Stimulated activated CD4-positive, alpha-beta T cell treated with anti-CD3 and anti-CD28 coated beads, Interleukin-1b, Interleukin-23, amount 100 ng/mL, for 24 hours (primary cell): ENCODE measurements at places on chromosomes 1 and 21.

DNA sequence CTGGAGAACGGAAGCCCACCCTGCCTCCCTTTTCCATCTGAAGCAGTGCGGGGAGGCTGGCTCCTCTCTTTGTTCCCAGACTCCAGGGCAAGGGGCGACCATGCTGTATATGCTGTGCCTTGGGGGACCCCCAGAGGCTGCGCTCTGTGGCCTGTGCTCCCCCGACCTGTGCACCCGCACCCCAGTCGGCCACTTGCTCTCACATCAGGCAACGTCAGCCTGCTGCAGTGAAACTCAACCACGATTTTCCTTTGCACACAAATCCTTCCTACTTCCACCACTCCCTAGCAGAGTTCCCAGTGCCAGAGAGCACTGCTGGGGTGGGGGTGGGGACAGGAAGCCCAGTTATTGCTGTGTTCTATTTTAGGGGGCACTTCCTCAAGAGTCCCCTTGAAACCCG lies 52.5 kb downstream of the SIM2 start:
- DNase-seq = no peak

DNA sequence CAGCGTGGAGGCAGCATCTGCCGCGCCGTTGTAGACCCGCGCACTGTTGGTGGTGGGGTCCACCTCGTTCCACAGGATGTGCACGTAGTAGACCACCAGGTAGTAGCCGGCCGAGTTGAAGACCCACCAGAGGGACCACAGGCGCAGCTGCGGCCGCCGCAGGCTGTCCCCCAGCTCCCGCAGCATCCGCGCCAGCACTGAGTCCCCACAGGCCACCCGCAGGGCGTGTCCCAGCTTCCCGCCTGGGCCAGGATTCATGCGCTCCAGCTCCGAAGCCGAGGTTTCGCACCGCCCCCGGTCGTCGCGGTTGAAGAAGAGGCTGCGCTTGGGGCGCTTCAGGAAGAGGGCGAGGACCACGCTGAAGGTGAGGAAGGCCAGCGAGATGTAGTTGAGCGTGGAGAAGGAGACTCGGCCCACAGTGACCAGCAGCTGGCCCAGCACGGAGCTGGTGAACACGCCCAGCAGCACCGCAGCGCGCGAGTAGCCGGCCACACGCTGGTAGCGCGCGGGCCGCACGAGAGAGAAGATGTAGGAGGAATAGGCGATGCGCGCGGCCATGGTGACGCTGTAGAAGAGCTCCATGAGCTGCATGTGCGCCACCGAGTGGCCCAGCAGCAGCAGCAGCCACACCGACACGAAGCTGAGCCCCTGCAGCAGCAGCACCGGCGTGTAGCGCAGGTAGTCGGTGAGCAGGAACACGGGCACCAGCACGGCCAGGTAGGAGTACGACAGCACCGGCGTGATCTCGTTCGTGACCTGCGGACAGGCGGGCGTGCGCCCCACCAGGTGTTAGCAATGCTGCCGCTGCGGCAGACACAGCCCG lies 10.6 kb downstream of the SLC19A1 start:
- no peak for DNase-seq

- DNase-seq = no peak
These were observed 8.2 kb upstream of the MAPKAPK2 start for GRCh38 chr1:206676499-206676898.

GRCh38 chr1:236833575-236833974 lies 38.5 kb downstream of the MTR start:
- no peak for DNase-seq

DNA sequence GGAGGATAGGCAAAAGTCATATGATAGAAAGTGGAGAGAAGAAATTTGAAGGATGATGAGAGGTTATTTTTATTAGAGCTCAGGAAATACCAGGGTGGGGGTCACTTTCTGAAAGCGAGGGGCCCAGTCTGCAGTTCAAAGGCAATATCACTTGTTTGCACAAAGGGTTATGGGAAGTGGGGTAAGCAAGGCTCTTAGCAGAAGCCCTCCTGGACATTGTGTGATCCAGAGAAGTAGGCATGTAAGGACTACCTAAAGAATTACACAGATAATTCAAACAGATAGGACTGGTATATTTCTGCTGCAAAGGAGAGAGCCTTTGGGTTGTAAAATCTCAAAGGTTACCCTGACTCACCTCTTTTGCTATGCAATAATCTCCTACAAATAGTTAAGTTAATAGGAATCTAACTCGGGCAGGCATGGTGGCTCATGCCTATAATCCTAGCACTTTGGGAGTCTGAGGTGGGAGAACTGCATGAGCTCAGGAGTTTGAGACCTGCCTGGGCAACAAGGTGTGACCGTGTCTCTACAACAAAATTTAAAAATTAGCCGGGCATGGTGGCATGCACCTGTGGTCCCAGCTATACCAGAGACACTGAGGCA lies 25.2 kb upstream of the PRRC2C start:
- no peak for DNase-seq

DNA sequence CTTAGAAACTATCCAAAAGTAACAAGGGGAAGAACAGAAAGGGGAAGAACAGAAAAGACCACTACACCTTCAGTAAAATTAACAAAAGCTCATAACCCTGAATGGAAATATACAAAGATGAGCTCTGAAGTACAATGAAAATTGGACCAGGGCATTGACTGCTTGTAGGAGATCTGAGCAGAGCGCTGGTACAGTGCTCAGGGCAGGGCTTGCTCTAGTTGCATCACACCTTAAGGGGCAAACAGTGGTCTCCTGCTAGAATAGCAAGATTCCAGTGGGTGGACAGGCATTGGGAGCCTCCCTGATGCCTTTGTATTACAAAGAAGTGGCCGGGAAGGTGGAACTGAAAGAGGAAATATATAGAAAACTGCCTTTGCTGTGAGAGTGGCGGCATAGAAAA lies 111.9 kb upstream of the RGS1 start:
- no peak for DNase-seq

DNA sequence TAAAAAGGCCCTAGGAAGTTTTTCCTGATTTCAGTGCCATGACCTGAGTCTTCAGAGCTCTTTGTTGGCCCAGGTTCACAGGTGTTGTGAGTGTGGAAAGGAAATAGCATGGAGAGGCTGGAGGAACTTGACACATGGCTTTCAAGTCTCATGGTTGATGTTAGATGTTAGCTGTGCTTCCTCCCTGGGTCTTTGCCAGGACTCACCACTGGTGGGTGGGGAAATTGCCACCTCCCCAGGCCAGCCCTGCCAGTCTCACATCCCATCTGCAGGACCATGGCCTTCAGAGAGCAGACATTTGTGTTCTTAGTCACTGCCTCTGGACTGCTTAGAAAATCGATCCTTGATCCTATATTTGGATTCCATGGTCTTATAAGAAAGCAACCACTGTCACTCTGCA lies 383.2 kb downstream of the DISC1 start:
- DNase-seq = no peak

GRCh38 chr1:114102136-114102535 lies 51.5 kb downstream of the SYT6 start:
- DNase-seq = no peak

GRCh38 chr1:238060061-238060460 lies 169.3 kb upstream of the ZP4 start:
- no peak for DNase-seq

DNA sequence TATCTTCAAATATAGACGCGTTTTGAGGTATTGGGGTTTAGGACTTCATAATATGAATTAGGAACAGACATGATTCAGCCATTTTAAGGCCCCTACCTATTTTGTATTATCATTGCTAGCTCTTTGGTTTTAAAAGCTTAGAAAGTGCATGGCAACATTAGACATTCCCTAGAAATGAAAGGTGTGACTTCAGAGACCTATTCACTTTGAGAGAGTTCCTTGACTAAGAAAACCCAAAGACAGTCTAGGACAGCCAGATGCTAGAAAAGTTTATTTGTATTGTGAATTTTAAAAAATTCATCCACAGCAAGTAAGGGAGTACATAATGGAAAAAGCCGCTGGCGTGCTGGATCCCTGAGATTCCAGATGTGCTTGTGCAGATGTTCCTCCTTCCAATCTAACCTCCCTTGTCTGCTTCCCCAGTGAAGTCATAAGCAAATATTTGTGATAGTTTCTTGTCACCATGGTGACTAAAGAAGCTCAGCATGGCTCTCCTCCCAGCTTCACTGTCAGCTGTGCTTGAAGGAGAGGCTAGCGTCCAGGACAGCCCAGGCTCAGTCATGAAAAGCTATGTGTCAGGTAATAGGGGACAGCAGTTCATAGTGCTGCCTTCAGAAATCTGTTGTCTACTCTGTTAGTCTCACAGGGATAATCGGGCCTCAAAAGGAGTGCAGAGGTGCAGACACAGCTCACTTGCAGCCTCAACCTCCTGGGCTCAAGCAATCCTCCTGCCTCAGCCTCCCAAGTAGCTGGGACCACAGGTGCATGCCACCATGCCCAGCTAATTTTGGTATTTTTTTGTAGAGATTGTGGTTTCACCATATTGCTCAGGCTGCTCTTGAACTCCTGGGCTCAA lies 34.8 kb downstream of the KPNA6 start:
- DNase-seq = no peak

GRCh38 chr1:54277451-54278341 lies 77.7 kb downstream of the MRPL37 start:
- no peak for DNase-seq

- no peak for DNase-seq
These were observed 29.3 kb downstream of the IER5 start for GRCh38 chr1:181117648-181118449.

DNA sequence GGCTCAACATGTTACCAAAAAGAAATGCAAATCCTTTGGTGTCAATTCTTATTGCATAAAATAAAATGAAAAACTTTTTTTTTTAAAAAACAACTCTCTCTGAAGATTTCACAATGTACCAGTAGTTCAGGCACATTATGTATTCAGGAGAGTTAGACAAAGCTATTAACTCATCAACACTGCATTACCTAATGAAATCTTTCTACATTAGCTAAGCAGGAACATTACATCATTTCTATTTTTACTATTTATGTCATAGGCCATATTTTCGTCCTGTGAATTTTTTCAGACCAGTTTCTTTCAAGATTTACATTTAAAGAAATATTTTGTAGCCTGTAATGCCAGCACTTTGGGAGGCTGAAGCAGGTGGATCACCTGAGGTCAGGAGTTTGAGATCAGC lies 366.2 kb downstream of the USH2A start:
- DNase-seq = no peak
